ENCODE measurements at places on chromosomes 7 and 10. TPM values are rescaled to one million over a fixed set of nuclear protein-coding genes. Genes with fewer than 3 reads are reported as not detected.

Gene MOGAT3
- not detected for total RNA-seq

Gene NUDT13
- 2.1 TPM for total RNA-seq

Gene NPY
- total RNA-seq: not detected

Gene KIAA1217
- 0.26 TPM for total RNA-seq

Gene PRLHR
- not detected for total RNA-seq

Gene SUN3
- total RNA-seq: not detected

Gene CFAP46
- 0.66 TPM for total RNA-seq

Gene SLC18A3
- total RNA-seq: not detected

Gene MTURN
- total RNA-seq: 16.9 TPM

Gene LIPN
- total RNA-seq: not detected

Gene NUB1
- 42.9 TPM for total RNA-seq

Gene HACD1
- 23.1 TPM for total RNA-seq

Gene ADAM8
- 2.0 TPM for total RNA-seq

Gene BTBD16
- not detected for total RNA-seq

Gene ACSM6
- total RNA-seq: not detected

Gene VAX1
- not detected for total RNA-seq

Gene ABCC2
- total RNA-seq: 0.66 TPM

Gene PYROXD2
- total RNA-seq: 12.8 TPM

All from fibroblast of lung (primary cell).